ENCODE measurements at places on chromosomes 5 and 9.

- peak; percentile 55 for DNase-seq
Measured at GRCh38 chr5:177491429-177491945, 5.9 kb downstream of the PDLIM7 start.

DNA sequence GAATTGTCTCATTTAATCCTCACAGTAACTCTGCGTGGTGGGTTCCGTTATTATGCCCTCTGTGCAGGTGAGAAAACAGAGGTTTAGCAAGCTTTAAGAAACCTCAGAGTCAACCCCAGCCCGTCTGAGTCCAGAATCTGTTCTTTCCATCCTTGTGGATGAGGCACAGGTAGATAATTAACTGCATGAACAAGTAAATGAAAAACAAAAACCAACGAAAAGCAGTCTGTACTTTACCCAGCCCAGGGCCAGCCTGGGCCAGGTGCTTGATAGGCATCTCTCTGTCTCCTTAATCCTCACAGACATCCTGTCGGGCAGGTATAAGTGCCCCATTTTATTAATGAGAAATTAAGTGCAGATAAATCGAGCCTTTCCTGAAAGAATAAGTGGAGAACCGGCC is 25.3 kb upstream of the CXCL14 start:
- DNase-seq, result no peak

GRCh38 chr9:134550584-134550983 is 91.0 kb upstream of the COL5A1 start:
- no peak for DNase-seq

DNA sequence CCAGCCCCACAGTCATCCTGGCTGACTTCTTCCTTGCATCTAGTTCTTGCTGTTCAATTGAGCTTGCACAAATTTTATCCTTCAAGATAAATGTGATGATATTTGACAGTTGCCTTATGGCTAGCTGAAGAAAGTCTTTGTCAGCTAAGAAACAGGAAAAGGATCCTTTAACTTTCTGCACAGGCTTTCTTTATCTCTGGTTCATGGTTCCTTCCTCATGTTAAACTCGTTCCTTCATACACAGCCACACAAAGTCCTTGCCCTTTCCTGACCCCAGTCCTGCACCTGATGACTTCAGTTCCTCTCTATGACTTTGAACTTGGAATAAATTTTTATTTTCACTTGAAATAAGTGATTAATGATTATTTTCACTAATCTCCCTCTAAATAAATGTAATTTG is 132.5 kb upstream of the PRSS3 start:
- no peak for DNase-seq

DNA sequence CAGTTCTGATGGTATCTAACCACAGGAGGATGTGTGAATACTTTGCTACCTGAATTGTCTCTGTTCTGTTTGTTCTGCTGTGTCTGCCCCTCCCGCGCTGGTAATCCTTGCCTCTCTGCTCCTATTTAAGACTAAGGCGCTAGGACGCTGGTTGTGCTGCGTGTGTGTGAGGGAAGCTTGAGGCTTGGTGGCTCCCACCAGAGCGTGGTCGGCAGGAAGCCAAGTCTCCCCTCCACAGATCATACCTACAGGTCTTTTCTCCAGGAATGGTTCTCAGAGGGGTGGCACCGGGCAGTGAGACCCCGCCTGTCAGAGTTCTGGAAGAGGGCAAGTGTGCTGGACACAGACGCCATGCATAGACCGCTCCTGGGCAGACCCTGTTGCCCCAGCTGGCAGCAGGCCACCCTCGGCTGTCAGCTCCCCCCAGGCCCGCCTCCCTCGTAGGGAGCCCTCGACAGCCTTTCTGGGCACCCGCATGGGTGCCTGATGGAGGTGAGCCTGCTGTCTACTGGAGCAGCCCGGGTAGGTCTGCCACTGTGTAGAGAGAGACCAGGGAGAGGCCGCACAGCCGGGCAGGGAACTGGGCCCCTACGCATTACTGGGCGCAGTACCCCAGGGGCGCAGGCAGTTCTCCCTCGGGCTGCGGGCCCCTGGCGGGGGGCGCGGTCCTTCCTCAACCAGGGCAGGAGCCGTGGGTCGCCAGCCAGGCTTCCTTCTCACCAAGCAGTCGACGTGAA is 53.4 kb upstream of the ROR2 start:
- DNase-seq, result no peak

DNA sequence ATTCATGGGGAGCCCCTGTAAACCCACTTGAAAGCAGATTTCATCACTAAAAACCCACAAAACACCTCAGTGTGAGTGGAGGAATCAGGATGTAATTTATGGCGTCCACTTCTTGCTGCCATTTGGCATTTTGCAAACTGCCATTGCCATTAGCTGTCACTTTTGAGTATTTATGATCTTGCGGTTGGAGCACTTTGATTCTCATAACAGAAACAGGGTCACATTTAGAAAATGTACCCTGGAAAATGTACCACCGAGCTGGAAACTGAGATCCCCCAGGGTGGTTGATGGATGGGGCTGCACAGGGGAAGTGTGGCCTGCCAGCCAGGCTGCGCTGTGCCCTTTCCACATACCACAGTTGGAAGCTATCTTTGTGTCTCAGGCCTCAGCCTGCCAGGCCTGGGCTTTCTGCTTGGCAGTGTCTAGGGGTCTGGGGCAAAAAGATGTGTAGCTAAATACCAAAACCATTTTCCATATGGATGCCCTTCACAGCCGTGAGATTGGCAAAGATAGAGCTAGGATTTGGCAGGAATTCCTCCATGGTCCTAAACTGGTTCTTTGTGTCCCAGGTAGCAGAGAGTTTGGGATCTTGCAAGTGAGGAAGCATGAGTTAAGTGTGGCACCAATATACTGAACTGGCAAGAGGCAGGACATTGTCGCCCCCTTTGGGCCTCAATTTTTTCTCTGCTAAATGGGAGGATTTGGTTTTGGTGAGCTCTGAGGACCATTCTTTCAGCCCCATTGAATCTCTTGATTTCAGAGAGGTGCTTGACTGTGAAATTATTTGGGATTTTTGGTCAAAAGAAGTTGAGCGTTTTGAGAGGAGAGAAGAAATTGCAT is 46.2 kb downstream of the GALNT10 start:
- DNase-seq, result no peak

- no peak for DNase-seq
Measured at GRCh38 chr5:142758062-142758795, 11.9 kb upstream of the ARHGAP26 start.
